DMS 273 treated with DMSO at 0.1 percent for 48 hours (cell line): ENCODE measurements at places on chromosomes 13 and 19.
A peak's percentile ranks its signal among the peaks of the same experiment; 100 is the strongest.

- DNase-seq: peak; percentile 89
Observed at GRCh38 chr19:39411832-39412099, 703 bp upstream of the PLEKHG2 start.

GRCh38 chr19:28403690-28404089, 809.3 kb downstream of the UQCRFS1 start:
- no peak for DNase-seq

GRCh38 chr19:2188708-2189385, 25.1 kb downstream of the DOT1L start:
- no peak for DNase-seq

DNA sequence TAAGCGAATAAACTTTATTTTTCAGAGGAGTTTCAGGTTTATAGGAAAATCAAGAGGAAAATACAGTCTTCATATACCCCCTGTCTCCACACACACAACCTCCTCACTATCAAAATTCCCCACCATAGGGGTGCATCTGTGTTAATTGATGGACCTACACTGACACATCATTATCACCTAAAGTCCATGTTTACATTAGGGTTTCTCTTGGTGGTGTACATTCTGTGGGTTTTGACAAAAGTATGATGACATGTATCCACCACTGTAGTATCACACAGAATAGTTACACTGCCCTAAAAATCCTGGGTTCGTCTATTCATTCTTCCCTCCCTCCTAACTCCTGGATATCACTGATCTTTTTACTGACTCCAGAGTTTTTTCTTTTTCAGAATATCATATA, 654.2 kb downstream of the UQCRFS1 start:
- DNase-seq: no peak

GRCh38 chr13:106151056-106151699, 384.3 kb downstream of the EFNB2 start:
- no peak for DNase-seq

GRCh38 chr13:76823969-76824368, 62.2 kb downstream of the KCTD12 start:
- DNase-seq: no peak

GRCh38 chr13:21542563-21542962, 61.4 kb downstream of the MICU2 start:
- DNase-seq: no peak

- DNase-seq: no peak
Observed at GRCh38 chr19:44371815-44372480, 15.5 kb upstream of the ZNF112 start.

DNA sequence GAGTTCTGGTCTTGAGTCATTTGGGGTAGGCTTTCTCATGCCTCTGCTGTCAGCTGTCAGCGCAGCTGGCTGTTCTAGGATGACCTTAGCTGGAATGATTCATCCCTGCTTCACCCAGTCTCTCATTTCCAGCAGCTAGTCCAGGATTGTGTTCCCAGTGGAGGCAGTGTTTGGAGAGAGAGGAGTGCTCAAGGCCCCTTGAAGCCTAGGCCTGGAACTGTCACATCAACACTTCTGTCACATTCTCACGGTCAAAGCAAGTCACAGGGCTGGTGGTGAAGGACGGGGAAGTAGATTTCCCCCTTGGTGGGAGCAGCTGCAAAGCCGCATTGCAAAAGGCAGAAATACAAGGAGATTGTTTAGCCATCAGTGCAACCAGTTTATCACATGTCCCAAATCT, 15.2 kb downstream of the TPT1 start:
- peak; percentile 24 for DNase-seq

DNA sequence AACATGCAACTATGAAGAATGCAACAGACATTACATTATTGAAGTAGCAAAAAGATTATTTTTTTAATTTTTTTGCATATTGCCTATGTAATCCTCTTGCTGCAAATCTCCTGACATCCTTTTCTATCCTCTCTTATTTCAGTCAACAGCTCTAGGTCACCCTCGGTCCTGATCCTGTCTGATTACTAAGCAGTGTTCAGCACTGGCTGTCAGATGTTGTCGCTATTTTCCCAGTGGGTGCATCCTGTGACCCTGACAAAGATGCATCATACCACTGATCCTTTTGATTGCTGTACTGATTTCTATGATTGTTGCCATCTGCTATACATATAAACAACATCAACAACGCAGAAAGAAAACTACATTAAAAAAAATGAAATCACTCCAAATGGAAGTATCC, 443.7 kb upstream of the PRR20A start:
- DNase-seq: no peak

DNA sequence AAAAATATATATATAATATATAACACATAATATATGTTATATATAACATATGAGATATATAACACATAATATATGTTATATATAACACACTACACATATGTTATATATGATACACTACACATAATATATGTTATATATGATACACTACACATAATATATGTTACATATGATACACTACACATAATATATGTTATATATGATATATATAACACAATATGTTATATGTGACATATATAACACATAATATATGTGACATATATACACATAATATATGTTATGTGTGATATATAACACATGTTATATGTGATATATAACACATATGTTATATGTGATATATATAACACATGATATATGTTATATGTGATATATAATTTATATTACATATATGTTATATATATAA, 129.7 kb downstream of the CACNA1A start:
- DNase-seq: no peak

- DNase-seq: no peak
Observed at GRCh38 chr13:78625384-78625783, 22.0 kb upstream of the POU4F1 start.

- DNase-seq: no peak
Observed at GRCh38 chr13:46374710-46375109, 12.3 kb downstream of the RUBCNL start.

DNA sequence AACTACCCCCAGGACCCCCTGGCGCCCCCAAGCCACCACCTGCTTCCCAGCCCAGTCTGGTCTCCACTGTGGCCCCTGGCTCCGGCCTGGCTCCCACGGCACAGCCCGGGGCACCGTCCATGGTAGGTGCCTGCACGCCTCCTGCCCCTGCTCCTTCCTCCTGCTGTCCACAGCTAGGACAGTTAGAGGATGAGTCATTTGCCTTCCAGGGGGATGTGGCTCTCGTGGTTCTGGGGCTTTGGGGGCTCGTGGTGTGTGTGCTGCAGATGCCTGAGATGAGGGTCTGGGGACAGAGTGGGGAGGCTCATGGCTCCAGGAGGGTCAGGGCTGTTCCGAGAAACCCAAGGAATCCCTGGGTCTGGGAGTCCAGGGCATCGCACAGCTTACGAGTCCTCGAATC, 12.7 kb downstream of the MED25 start:
- DNase-seq: no peak

- no peak for DNase-seq
Observed at GRCh38 chr13:27728271-27728670, 64.0 kb upstream of the GSX1 start.
